ENCODE measurements at places on chromosomes 7 and 10.

DNA sequence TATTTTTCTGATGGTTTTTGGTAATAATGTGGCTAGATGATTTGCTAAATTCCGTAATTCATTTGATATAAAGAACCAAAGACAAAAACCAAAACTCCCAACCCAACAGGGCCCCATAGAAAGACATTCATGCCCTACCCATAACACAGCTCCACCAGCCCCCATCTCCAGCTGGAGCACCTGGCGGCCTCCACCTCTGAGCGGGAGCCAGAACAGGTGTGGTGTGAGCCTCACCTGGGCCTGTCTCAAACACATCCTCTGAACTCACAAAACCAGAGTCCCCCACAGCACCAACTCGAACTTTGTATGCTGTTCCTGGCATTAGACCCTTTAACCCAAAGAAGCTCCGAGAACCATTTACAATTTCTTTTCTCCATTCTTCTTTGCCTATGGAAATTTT, 36.5 kb upstream of the LAMB4 start:
- no peak for DNase-seq

- no peak for DNase-seq
Measured at GRCh38 chr7:41881331-41882130, 178.6 kb upstream of the INHBA start.

DNA sequence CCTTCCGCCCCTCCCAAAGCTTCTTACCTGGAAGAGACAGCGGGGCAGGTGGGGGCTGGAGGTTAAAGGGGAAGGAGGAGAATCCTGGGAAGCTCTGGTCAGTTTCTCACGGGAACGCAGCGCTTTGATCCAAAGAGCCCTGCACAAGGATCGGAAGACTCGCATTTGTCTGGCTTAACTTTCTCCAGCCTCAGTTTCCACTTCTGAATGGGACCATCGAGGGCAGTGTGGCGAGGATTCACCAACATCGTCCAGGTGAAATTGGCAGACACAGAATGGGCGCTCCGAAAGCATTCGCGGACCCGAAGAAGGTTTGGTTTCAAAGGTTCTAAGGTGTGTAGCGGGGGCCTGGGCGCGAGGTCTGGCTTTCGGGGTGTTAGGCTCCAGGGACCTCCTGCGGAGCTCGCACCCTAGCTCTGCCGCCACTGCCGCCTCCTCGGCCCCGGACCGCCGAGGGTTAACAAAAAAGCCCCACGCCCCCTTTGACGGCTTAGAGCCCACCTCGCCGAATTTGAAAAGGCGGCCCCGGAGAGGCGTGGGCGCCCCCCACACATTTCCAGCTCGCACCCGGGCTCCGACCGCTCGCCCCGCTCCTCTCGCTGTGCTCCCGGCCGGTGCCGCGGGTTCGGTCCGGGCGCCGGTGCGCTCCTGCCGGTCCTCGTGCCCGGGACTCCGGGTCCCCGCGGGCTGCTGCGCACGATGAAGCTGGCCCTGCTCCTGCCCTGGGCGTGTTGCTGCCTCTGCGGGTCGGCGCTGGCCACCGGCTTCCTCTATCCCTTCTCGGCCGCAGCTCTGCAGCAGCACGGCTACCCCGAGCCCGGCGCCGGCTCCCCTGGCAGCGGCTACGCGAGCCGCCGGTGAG, at the start of gene COL26A1:
COL26A1 (plus strand) TSS at position 542 of the 862 bp plus-strand sequence; CDS start at position 700, 158 bp downstream.
- no peak for DNase-seq

DNA sequence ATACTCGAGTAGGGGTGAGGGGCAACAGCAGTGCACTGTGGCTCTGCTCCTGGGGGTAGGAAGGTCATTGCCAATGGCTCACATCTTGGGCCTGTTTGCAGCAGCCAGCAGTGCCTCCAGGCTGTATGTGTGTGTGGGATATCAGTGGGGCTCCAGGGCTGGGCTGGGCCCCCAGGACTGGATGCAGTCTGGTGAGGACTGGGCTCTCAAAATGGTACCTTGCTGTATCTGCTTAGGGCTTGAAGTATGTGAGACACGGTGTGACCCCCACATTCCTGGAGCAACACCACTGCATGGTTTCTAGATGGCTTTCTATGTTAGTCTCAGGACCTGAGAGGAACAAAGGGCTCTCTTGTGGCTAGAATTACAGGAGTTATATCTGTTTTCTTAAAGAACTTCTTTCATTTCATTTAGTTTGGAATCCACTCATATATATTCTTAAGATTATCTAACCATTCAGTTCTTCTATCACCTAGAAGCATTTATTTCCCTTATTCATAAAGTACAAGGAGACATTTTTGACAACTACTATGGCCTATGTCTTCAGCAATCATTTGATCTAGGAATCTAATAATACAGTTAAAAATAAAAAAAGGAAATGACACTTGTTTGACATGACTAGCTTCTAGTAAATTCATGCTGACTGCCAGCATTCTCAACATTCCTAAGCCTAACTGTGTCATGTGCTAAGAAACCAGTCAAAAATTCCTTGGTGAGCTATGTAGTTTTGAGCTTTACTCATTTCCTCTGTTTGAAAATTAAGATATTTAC, 443.2 kb upstream of the SEMA3A start:
- peak; percentile 45 for DNase-seq

GRCh38 chr7:25951414-25952260, 200.4 kb upstream of the NFE2L3 start:
- no peak for DNase-seq

DNA sequence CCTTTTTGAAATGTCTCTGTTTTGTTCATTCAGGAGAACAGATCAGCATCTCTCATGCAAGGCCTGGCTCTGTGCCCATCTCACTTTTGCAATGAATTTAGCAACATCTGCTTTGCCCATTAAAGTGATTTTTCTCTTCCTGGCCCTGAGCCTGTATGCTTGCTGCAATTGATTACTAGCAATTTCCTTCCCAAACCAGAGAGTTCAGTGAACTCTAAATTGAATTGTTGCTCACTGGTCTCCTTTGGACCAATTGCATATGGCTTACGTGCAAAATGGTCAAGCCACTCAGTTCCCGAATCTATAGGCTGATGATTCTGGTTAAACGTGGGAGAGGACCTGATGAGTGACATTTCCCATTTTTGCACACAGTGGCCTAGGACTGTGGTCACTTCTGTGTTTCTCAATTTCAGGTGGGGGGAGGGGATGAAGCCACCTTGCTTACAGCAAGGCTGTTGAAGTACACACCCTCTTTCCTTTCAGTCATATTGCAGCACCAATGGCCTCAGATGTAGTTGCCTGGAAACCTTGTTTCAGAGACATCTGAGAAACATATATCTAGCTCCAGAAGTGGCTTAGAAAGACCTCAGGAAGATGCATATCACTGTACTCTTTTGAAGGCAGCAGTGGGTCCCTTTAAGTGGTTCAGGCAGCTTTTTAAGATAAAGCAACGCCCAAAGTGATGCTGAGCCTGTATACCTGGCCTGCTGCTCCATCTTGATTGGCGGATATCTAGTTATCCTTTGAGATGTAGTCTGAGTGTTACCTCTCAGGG, 201.4 kb downstream of the PTEN start:
- DNase-seq: peak; percentile 63

GRCh38 chr10:11934262-11934661, 108.3 kb downstream of the UPF2 start:
- DNase-seq: peak; percentile 14

DNA sequence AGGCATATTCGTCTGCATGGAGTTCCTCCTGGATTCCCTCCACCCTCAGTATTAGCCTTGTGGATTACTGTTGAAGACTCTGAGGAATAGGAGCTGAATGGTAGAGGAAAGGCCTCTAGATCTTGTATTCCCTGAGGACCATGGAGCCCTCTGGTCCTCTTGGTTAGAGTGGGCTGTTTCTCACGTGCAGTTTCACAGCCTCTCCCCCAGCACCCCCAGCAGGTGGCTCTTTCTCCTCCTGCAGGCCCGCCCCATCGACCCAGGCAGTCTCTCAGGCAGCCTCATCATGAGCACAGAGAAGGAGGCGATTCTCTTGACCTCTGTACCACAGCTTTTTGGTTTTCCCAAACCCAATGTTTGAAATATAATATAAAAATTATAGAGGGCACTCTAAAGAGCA, 102.0 kb downstream of the WNT2 start:
- no peak for DNase-seq

DNA sequence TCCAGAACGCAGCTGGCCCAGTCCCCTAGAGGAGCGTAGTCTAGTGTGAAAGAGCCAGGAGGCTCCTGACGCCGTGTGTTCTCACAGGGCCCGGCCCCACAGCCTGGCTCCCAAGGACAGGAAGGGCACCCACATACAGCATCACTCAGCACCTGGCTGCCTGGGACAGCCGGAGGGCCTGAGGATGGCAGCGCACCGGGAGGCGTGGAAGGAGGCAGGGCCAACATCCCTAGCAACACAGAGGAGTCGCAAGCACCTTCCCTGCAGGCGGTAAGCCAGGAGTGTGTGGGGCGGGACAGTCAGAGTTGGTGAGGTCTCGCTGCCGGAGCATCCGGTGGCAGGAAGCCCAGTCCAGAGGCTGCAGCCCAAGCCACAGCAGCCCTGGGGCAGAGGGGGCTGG, 125.8 kb downstream of the MAD1L1 start:
- no peak for DNase-seq

DNA sequence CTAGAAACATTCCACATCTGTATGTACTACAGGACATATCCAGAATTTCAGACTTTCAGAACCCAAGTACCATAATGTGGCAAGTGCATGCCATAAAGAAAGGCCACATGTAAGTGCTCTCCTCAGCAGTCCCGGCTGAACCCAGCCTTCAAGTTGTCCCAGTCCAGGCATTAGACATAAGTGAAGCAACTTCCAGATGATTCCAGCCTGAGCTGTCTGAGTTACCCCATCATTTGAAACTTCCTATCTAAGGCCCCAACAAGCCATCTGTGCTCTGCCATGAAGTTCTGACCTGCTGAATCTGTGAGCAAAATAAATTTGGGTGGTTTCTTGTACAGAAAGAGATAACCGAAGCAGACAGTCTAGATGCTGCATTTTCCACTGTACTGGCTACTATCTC, 218.8 kb downstream of the IPMK start:
- no peak for DNase-seq

- peak; percentile 58 for DNase-seq
Measured at GRCh38 chr10:3476186-3476585, 303.6 kb upstream of the PITRM1 start.

- no peak for DNase-seq
Measured at GRCh38 chr10:78165617-78166016, 132.0 kb downstream of the RPS24 start.

DNA sequence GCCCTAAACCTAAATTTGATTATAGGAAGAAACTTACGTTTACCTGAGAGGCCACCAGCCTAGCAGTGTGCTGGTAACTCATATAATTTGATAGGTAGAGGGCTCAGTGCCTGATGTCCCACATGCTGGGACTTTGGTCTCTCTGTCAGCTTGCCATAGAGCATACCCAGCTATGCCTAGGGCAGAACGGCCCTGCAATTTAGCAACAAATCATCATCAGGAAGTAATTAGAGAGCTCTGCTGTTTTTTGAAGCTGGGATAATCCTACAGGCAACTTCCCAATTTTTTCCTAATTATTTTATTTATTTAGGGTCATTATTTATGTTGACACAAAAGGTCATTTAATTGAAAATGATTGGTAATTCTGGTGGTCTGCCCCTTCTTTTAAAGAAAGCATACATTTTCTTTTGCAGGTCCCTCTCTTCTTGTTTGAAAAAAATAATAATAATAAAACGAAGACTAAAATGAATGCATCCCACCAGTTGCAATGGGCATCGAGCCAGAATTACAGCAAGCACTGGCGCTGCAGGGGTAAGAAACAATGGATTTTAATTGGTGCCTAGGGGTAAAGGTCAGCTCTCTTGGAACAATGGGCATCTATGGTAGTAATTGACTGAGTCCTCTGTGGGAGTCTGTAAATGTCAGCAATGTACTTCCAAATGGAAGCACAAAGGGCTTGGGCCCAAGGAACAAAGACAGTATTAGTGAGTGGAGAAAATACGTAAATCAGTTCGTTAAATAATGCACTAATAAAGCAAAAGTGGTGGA, 348.0 kb downstream of the SORCS1 start:
- DNase-seq: no peak

GRCh38 chr7:94338921-94339371, 55.7 kb upstream of the COL1A2 start:
- DNase-seq: peak; percentile 37

DNA sequence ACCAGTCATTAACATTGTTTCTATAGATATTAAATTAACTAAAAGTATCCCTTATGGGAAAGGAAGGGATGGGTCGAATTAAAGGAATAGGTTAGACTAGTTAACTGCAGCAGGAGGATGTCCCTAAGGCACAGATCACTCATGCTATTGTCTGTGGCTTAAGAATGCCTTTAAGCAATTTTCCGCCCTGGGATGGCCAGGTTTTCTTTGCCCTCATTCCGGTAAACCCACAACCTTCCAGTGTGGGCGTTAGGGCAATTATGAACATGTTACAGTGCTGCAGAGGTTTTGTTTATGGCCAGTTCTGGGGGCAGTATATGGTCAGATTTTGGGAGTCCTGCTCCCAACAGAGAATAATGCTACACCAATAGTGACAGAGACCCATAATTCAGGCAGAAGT, 139.3 kb upstream of the CDK13 start:
- no peak for DNase-seq

GRCh38 chr10:122333037-122333436, 41.5 kb upstream of the PLEKHA1 start:
- DNase-seq: no peak

GRCh38 chr10:5477948-5478693, 21.2 kb downstream of the CALML5 start:
- no peak for DNase-seq

DNA sequence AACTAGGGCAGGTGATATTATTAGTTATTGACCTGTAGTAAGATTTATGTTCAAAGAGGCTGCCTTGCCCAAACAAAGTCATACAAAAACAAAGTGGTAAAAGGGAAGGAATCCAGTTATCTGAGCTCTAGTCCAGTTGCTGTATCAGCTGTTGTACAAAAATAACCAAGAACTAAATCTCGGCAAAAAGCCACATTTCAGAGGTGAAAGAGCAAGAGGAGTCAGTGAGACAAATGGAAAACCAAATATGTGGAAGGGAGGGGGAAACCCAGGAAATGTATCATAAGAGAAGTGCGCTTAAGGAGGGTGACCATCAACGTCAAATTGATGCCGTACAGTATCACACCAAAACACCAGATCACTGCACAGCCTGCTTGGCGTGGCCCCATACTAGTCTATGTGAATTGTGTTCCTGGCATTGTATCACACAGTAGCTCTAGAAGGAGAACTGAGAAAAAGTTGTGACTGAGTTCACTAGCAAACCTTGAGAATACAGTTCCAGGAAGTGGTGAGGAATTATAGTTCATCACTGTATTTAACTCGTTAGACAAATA, 6.4 kb downstream of the AGBL3 start:
- DNase-seq: no peak

DNA sequence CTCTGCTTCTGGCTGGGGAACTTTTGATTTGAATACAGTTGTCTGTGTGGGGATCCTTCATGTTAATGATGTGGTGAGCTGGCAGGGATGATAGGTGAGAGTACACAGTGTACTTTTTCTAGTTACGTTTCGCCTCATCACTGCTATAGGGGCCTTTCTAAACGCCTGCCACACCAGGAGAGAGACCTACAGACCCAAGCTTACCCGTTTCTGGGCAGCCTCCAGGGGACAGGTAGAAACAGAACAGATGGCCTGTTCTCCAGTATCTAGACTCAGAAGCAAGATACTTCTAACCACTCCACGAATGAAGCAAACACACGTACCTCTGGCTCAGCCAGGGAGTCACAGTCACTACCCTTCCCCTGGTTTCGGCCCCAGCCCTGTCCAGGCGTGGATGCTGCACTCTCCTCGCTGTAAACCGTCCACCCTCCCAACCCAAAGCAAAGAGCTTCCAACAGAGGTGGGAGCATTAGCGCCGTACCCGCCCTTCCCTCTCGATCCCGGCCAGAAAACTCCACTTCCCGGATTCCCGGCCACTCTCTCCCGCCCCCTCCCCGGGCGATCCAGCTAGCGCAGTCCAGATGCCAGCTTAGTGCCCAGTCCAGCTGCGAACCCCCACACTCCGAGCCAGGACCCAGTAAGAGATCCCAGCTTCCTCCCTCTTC, 1.2 kb downstream of the CCDC6 start:
- no peak for DNase-seq
